ENCODE measurements at places on chromosomes 5 and 9.
A peak's percentile ranks its signal among the peaks of the same experiment; 100 is the strongest.

DNA sequence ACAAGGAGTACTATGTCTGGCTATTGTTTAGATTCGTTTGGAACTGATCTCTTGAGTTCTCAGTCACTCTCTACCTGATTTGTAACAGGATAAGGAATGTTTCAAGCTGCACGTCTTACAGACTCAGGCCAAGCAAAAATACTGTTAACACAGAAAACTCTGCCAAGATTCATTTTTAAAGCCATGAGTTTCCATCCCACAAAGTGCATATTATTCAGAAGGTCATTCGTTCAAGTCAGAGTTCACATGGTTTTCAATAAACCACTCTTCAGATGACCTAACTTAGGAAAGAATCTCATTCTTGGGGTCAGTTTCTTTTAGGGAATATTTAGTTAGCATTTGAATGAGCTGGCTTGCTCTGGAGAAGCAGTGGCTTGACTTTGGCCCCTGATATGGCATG lies 49.3 kb downstream of the F2R start:
- peak; percentile 40 for DNase-seq

- no peak for DNase-seq
Observed at GRCh38 chr5:77073667-77074066, 13.4 kb downstream of the ZBED3 start.

DNA sequence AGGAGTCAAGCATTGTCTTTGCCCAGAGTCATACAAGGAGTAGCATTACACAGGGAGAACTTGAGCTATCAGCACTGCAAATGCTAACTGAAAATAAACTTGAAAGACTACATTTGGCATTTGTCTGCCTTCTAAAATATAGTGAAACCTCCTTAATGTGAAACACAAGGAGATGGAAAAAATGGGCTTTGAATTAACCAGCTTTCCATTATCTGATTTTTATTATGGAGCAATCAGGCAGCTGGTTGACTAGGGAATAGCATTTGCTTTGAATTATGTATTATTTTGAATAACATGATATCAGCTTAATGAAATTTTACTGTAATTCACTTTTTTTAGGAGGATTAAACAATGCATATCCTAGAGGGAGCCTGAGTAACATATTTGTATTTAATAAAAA lies 130.8 kb downstream of the GDNF start:
- no peak for DNase-seq

GRCh38 chr9:89596937-89597555 lies 7.8 kb upstream of the GADD45G start:
- DNase-seq: no peak

- peak; percentile 70 for DNase-seq
Observed at GRCh38 chr9:92147030-92147851, 32.0 kb upstream of the SPTLC1 start.

DNA sequence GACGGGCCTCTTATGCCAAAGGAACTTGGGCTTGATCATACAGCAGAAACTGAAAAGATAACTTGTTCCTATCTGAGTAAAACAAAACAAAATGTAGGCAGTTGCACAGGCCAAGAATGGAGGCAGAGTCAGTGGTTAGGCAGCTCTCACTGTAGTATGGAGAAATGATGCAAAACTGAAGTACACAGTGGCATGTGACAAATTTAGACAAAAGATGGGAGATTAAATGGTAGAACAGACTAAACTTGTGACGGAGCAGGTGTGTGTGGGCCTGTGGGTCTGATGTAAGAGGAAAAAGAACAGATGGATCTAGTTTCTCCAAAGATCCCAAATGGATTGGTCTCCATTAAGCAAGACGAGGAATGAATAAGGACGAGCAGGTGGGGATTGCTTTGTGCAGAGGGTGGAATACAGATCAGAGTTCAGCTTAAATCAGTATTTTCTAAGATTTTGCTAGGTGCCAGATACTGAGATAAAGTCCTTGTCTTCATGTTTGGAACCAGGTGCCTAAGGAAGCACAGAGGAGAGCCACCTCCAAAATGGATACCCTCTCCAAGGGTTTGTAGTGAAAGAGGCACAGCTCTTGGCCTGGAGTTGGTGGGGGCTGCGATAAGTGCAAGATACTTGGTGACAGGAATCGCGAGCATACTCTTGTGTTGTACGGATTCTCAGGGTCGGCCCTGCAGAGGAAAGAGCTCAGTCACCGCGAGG lies 722 bp upstream of the DCP2 start:
- no peak for DNase-seq

DNA sequence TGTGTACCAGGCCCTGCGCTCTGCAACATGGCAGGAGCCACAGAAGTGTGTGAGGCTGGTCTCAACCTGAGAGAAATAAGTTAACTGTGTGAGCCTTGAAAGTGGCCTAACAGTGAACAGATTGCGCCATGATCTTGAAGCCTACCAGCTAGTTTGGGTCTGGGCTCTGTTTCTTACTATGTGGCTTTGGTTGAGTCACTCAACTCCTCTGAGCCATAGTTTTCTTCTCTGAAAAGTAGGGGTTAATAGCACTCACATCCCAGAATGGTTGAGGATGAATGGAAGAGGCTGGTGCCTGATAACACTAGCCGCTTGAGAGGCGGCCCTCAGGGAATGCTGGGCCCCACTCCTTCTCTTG lies 121.5 kb downstream of the RGS3 start:
- DNase-seq: no peak

DNA sequence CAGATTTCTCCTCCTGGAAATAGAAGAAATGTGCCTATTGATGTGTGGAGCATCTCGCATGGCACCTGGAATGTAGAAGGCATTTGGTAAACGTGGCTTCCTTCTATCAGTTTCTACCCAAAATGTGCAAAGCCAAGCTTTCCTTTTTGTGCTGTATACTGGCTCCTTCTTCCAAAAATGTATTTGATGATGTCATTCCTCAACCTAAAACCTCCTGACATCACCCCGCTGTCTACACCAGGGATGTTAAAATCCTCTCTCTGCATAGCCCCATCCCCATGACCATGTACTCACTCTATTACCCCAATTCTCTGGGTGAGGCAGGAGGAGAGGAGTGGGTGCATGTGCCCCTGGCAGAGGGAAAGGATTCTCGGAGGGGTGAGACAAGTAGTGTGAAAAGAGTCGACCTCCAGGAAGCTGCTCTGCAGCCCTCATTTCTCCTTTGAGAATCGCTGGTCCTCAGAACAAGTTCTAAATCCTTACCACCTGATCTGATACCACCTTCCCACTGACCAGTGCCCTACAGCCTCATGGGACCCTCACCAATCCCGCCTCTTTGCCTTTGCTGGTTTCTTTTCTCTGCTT lies 11.7 kb upstream of the MED10 start:
- DNase-seq: no peak

- DNase-seq: no peak
Observed at GRCh38 chr9:114303977-114304376, 18.9 kb upstream of the ORM1 start.

- DNase-seq: peak; percentile 33
Observed at GRCh38 chr5:114450437-114450836, 88.6 kb downstream of the KCNN2 start.

GRCh38 chr9:126693428-126693944 lies 79.8 kb downstream of the LMX1B start:
- DNase-seq: no peak

- DNase-seq: no peak
Observed at GRCh38 chr5:171627936-171628632, 157.5 kb upstream of the SMIM23 start.

DNA sequence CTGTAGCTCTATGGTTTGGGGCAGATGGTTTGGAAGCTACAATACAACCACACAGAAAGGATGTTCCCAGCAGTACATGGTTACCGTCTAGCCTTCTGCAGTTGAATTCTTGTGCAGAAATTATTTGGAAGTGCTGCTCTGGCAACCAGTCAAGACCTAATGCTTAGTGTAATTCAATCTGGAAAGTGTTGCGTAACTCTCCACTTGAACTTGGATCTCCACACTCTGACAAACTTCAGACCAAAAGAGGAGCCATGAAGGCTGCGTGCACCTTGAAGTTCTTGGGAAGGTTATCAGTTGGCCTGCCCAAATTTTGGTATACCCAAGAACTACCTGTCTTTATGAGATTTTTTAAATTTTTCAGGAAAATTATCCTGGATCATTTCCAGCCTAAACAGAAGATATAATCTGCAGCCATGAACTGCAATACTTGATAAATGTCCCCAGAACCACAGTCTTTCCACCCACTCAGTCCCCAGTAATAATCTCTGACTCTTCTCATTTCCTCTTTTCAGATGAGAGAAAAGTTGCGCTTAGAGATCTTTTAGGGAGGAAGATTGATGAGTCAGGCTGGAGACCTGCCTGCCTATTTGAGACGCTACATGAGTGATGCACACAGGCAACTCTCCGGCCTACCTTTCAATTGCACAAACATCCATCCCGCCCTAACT lies 159.9 kb downstream of the FANCC start:
- peak; percentile 15 for DNase-seq

- DNase-seq: peak; percentile 68
Observed at GRCh38 chr9:101536351-101536750, 2.7 kb downstream of the RNF20 start.

- no peak for DNase-seq
Observed at GRCh38 chr9:93343663-93344062, 107.8 kb upstream of the FAM120A start.

Measured in PC-3 (cell line).